ENCODE measurements at places on chromosomes 5 and 9.

DNA sequence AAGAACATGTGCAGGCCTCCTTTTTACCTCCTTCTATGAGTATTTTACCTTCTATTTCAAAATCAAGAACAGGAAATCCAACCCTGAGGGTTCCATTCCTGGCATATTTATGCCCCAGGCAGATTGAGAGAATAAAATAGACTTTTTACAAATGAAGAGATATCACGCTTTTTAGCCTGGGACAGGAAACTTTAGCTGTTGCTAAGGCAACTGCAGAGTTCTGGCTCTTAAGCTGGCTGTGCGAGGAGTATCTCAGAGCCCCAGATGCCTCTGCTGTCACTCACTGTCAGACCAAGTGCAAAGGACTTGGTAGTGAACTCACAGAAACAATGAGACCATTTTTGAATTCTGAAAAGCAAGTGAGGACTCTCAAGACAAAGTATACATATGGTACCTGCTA, 69.5 kb upstream of the HSPB3 start:
- no peak for DNase-seq

DNA sequence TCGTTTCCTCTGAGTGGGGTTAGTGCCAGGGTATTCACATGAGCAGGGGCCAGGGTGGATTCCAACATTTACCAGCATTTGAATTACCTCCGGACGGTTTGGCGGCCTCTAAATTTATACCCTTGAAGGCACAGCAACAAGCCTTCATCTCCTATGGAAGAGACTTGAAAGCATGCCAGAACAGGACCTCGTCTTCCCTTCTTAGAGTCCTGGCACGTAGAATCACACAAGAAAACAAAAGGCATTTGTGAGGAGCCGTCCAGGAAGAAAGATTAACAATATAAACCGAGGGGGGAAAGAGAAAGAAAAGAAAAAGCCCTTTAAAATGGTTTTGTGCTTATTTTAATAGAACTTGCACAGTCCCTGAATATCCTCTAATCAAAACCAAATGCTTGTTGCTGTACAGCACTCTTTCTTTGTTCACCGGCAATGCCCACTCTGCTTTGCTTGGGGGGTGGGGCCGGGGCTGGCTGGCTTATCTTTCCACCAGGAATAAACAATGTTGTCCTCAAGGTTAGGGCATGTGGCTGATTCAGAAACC, 575.8 kb upstream of the ZNF462 start:
- DNase-seq: no peak

DNA sequence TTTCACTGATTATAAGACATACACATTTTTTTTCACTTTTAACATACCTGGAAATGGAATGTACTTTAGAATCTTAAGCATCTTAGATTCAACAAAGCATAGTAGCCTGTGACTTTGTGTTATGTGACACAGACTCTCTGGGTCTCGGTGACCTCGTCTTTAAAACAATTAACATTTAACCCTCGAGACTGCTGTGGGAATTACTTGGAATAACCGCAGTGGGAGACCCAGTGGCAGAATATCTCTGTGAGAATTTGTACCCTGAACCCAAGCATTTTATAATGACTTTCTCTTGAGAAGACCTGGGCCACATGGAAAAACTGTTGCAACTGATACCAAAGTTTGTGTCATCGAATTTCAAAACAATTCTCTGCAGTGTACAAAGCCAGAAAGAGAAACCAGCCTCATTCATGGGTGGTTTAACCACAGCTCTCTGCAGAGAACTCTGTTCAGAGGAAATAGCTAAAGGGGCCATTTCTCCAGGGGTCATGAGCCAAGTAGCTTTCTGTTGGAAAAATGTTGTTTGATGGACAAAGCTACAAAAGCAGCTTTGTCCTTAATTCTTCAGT, 10.0 kb upstream of the RETREG1 start:
- no peak for DNase-seq

DNA sequence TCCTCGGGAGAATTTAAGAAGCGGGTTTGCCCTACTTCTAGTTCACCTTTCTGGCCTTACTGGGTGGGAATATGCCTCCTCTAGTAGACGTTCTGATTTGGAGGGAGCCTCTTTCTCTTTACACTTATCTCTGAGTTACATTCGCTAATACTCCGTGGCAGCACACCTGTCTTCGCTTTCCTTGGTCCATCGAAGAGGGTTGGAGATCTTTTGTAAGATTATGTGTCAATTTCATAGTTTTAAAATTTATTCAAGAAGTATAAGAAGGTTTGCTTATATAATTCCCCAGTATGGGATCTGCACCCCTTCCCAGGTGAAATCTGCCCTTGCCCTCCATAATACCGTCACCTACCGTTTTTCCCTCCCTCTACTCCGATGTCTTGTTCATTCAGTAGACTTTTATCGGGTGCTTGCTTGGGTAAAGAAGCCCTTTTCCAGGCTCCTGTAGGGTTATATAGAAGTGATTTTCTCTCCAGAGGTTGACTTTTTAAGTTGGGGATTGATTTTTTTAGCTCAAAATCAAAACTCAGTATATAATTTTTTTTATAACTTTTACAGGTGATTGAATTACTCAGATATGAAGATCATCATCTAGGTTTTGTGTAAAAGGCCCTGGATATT, 1.1 kb downstream of the GPBP1 start:
- DNase-seq: no peak

DNA sequence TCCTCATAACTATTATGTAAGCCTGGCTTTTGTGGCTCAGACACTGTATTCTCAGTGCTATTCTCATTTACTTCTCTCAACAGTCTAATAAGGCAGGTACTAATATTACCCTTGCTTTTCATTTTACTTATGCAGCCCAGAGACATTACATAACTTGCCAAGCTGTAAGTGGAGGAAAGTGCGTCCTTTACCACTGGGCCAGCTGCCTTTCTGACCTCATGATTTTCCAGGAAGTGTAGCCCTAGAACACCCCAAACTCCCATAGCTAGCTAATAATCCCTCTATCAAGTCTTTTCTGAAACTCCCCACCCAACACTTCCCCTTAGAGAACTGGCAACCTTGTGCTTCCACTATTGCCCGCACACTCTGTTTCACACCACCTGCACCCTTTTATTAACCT, 192.9 kb upstream of the HMHB1 start:
- no peak for DNase-seq

DNA sequence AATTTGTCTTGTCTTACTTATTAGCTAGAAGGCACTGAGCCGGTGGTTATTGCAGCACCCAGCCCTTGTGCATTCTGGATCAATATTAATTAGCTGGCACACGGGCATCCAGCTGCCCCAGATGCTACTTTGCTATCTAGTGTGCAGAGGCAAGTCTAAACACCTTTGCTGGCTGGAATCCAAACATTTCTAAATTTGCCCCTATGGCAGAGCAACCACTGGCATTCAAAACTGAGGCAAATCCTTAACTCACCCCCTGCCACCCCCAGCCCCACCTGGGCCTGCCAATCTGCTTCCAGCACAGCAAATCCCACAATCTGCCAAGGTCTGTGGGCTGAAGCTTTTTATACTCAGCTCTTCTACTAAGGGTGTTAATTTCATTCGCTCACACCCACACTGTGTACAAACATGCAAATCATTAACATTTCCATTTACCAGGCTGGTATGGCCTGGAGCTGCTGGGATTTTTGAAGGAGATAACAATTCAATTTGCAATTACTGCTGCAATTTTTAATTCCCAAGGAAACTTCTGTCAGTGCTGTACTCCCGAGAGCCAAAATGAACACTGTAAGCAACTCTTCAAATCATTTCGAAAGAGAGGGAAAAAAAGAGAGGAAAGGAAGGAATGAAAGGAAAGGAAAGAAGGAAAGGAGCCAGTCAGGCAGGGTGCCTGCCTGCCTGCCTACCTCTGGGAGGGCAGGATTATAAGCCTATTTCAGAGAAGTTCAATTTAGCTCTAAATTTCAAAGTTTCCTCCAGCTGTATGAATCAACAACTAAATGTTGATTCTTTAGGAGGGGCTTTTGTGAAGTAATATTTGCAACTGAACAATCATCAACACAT, 35.5 kb downstream of the RAPGEF1 start:
- DNase-seq: no peak

- no peak for DNase-seq
These were observed 319.7 kb downstream of the GLIS3 start for GRCh38 chr9:3980212-3980611.

GRCh38 chr9:81605170-81605670, 84.1 kb downstream of the TLE1 start:
- DNase-seq: no peak

- no peak for DNase-seq
These were observed 107.2 kb downstream of the NDUFS4 start for GRCh38 chr5:53667621-53668020.
